ENCODE measurements at places on chromosomes 5 and 9.
A peak's percentile ranks its signal among the peaks of the same experiment; 100 is the strongest.

GRCh38 chr9:133891741-133892140 lies 100.4 kb downstream of the VAV2 start:
- no peak for DNase-seq

DNA sequence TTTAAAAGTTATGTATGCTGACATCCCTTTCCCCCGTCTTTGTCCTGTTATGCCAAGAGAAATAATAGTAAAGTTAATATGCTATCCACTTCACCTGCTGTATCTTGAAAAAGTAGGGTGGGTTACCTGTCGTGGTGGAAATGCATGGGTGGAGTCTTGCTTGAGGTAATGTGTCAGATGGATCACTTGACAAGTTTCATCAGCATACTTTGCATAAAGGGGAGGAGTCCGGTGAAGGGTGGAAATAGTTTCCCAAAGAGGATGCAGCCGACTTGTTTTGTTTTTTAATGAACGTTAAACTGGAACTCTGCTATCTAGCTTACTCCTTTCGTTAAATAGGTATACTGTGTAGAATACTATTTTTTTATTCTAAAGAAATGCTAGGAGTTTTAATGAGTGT lies 9.0 kb upstream of the DMRT3 start:
- DNase-seq: no peak

DNA sequence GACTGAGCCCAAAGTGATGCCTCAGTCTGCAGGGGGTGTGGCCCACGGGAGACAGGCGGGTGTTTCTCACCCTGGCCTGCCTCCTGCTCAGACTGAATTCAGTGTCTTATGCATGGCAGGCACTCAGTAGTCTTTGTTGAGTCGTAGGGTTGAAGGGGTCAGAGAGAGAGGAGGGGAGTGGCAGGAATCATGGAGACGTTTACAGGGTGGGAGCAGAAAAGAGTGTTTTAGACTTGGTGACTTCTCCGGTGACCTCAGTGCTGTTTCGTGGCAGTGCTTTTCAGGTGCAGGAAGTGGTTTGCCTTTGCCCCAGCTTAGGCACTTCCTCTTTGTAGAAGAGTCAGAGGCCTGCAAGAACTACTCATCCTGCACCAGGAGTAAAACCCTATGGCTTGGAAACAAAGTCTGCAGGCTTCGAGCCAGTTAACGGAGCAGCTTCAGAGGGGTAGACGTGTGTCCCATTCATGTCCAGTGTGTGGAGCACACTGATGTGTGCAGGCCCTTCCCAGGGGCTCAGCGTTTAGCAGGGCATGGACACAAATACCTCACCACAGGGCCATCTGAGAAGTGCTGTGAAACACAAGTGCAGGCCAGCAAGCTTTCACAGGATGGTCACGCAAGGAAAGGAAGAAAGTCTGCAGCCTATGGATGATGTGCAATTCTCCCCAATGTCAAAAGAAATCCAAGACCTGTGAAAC lies 24.5 kb upstream of the SEMA4D start:
- DNase-seq: peak; percentile 55

- DNase-seq: no peak
These were observed 267.5 kb upstream of the GRIA1 start for GRCh38 chr5:153222936-153223335.

- no peak for DNase-seq
These were observed 24.0 kb downstream of the NDUFS6 start for GRCh38 chr5:1824903-1825841.

GRCh38 chr5:27612161-27612560 lies 573.8 kb upstream of the CDH9 start:
- no peak for DNase-seq

GRCh38 chr9:22047596-22047995 lies 38.5 kb upstream of the CDKN2B start:
- no peak for DNase-seq

GRCh38 chr5:61619289-61619688 lies 287.2 kb downstream of the ZSWIM6 start:
- DNase-seq: no peak

DNA sequence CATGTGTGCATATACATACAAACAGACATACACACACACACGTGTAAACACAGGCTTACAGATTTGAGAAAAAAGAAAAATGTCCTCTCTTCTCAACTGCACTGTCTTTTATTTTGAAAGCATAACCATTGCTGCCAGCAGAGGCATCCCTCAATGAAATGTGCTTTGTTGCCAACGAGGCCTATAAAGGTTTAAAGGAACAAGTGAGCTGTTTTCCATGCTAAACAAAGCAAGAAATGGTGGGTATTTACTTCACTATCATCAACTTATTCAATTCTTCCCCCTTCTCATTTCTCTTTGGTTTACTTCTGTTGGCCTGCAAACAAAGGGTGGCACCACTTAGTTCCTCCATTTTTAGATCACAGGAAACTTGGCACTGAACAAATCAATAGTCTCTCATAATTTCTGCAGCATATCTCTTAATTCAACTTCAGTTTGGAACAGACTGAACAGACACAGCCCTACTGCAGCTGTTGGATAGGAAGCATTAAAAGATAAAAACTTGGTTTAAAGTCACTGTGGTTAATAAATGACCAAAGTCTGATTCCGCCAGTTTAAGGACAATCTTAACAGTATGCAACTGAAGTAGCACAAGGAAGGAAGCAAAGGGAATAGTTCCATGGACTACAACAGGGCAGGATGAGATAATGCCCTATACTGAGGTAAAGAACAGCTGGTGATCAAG lies 21.7 kb downstream of the TTC33 start:
- DNase-seq: no peak

- no peak for DNase-seq
These were observed 1.2 kb downstream of the TTLL11 start for GRCh38 chr9:122091682-122092592.

DNA sequence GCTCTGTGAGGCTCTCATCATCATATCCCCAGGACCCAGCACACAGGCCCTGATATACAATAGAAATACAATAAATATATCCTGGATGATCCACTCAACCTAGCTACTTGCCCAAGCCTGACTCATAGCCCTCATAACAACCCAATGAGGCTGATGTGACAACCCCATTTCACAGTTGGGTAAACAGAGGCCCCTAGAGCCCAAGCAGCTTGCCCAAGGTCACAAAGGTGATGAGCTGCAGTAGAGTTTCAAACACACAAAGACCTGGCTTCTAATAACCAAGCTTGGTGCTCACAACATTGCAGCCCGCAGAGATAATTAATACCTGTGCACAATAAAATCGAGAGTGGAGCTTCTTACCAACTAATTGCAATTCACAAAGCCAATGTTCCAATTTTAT lies 3.2 kb upstream of the AKNA start:
- DNase-seq: no peak

DNA sequence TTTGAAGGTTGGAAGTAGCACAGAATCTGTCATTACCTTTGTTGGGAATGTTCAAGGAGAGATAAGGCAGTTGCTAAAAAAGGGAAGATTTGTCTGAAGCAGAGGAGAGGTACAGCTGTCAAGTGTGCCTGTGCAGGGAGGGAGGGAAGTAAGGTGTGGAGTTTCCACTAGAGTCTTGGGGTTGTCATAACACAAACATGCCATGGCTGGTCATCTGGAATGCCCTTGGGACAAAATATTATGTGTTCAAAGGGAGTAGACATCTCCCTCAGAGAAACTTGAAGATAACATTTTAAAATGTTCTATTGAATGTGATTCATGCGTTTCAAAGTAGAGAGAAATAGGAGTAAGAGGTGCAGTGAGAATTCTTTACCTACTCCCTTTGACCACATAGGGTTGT lies 95.0 kb downstream of the MUSK start:
- DNase-seq: no peak

DNA sequence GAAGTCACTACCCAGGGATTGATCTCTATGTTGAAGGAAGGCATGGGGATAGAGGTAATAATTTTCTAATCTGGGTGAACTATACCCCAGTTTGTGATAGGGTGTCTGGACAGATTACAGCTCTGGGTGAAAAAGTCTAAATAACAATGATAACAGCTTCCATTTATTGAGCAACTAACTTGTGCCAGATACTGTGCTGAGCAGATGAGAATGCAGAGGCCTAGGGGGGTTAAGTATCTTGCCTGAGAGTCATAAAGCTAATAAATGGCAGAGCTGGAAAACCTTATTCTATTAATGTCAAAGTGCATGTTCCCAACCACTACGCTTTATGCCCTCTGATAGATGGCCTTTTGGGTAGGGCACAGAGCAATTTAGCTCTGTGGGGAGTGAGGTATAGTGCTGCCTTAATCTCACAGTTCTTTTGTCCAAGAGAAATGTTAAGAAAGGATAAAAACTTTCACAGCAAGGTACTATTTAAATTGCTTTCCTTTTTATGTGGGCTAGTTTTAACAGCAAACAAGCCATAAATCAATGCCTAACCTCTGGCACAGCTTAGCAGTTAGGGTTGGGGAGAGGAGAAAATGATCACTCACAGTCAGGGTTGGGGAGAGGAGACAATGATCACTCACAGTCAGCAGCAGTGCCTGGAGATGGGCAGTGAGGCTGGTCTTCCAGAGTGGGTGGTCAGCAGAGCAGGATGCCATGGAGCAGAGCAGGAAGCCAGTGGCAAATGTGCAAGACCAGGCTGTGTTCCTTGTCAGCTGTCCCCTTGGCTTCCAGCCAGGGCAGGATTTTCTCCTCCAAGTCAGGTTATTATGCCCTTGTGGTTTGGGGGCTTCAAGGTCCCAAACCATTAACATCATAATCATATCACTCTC lies 187.0 kb downstream of the CARTPT start:
- no peak for DNase-seq

DNA sequence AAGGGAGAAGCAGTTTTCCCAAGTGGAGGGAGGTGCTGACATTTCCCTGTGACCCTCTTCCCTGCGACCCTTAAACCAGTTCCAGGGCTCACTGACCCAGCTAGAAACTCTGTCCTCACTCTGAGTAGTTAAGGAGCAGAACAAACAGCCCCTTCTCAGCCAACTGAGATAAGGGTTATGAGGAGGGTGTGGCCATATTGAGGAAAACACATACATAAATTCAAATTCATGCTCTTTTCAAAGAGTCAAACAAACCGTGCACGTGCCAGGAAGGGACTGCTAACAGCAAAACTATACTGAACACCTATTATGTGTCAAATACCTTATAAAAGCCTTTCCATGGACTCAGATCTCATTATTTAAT lies 4.9 kb upstream of the AKNA start:
- no peak for DNase-seq

Data from activated CD8-positive, alpha-beta memory T cell treated with anti-CD3 and anti-CD28 coated beads for 1 hour (primary cell).